Activated CD8-positive, alpha-beta memory T cell treated with anti-CD3 and anti-CD28 coated beads for 48 hours (primary cell): ENCODE measurements at places on chromosomes 6 and 20.

- no peak for DNase-seq
These were observed 9.1 kb downstream of the BANF2 start for GRCh38 chr20:17708675-17709360.

GRCh38 chr20:6944292-6944691 lies 176.8 kb downstream of the BMP2 start:
- DNase-seq: no peak

GRCh38 chr6:72861935-72862432 lies 240.1 kb downstream of the KCNQ5 start:
- no peak for DNase-seq

DNA sequence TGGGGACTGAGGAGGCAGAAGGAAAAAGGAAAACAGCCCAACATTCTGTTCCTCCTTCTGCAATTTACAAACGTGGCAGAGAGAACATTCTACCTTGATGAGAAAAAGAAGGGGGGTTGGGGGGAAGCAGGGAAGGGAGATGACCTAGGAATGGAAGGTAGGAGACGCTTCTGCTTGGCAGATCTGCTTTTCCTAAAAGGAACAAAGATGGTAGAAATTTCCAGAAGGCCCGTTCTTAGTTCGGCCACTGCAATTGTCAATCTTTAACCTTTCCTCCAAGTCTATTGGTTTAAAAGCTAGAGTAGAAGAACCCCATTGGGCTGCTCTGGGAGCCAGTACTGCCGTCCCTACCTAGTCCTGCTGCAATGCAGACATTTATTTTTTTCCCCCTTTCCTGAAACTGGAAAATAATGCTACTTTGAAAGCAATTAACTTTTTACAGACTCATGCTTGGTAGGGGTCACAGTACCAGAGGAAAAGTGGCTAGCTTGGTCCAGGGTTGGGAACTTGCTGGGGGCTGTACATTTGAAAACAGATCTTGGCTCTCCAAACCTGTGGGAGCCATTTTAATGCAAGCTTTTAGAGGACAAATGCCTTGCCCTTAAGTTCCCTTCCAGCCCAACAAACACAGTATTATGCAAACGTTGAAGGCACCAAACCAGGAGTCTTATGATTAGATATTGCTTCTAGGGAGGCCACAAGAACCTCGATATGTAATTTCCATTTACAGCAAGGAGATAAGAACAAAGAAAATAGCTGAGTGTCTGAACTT lies 2.6 kb downstream of the ZMYND8 start:
- no peak for DNase-seq

- DNase-seq: no peak
These were observed 89.0 kb downstream of the RREB1 start for GRCh38 chr6:7196685-7197283.

DNA sequence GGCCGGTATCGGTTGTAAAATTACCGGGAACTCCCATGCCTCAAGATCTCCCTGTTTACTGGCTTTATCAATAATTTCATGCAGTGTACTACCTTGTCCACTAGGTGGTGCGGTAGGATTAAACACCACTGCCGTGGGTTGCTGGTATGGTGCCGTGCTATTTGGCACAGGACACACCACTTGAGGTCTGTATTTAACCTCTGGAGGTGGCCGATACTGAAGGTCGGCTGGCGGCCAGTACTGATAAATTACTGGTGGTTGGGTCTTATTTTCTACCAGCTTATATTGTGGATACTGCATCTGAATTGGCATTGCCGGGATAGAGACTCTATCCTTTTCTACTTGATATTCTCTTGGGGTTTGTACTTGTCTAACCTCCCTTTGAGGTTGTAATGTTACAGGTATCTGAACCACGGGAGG lies 14.3 kb upstream of the PTCRA start:
- peak; percentile 32 for DNase-seq

DNA sequence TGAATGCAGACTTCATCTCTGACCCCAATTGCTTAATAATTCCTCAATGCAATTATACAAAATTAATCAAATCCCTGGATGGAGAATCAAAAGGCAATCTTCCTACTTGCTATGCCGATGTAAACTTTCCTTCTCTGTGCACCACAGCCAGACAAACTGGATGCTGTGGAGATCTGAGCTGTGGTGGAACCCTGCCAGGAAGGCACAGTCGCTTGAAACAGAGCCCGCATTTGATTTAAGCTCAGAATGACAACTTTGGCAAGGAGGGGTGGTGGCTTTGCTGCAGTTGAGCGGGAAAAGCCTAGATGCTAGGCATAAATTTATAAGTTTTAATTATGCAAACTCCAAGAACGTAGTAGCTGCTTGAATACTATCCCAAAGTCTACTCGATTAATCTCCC lies 190.8 kb downstream of the MTFR2 start:
- no peak for DNase-seq

GRCh38 chr20:46139908-46140482 lies 21.9 kb downstream of the CD40 start:
- DNase-seq: no peak

DNA sequence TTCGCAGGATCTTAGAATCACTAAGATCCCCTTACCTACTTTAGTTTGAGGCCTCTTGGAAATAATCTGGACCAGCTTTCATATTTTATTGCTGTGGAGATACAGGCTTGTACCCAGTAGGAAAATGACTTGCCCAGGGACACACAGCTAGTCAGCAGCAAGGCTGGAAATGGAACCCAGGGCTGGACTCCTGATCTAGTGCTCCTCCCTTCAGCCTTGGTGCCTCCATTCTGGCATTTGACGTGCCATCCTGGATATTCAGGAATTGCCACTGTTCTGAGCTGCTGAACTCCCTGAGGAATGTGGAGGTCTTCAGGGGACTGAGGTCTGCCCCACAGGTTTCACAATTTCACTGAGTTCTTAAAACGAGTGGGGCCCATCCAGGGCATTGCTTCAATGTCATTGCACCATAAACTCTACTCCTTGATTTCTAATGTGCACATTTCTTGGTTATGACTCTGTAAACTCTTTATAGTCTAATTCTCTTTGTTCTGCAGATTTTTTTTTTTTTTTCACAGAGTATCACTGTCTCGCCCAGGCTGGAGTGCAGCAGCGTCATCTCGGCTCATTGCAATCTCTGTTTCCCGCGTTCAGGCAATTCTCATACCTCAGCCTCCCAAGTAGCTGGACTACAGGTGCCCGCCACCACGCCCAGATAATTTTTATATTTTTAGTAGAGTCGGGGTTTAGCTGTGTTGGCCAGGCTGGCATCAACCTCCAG lies 26.7 kb upstream of the CDKN1A start:
- no peak for DNase-seq

DNA sequence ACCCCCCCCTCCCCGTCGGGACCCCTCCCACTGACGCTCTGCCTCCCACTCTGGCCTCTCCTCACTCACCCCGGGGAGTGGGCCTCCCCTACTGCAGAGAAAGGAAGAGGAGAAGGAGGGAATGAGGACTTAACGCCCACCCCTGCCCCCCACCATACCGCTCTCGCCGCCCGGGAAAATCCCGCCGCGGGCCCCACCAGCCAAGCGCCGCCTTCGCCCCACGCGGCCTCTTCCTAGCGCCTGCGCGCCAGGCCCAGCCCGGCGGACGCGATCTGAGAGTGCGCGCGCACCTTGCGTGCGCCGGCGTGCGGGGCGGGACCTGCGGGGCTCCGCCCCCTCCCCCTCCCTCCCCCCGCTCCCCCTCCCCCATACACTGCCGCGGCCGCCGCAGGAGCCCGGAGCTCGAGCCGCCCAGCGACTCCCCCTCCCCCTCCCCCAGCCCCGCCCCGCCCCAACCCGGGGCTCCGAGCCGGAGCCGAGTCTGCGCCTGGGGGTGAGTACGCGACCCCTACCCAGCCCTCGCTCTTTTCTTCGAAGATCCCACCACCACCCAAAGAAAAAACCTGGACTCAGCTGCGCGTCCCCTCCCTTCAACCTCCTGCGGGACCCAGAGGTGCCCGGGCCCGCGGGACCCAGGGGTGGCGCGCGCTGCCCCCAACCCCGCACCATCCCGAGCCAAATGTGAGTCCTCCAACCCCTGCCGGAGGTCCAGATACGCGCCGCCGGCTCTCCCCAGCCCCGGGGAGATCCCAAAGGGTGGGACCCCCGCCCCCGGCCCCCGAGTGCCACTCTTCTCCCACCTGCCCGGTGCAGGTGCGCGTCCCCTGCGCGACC lies at the start of the genes MRPL14 and TMEM63B:
MRPL14 (minus strand) TSS at position 267 of the 834 bp plus-strand sequence. CDS start 10,841 bp downstream, outside the sequence.
TMEM63B (plus strand) TSS at position 369 of the 834 bp plus-strand sequence. CDS start 7,031 bp downstream, outside the sequence.
- peak; percentile 80 for DNase-seq

- no peak for DNase-seq
These were observed 3.3 kb downstream of the ENTPD6 start for GRCh38 chr20:25198663-25199383.

- no peak for DNase-seq
These were observed 1.0 kb upstream of the THBS2 start for GRCh38 chr6:169254456-169255316.

- DNase-seq: peak; percentile 39
These were observed 784 bp downstream of the FKBP5 start for GRCh38 chr6:35687658-35688604.
